ENCODE measurements at places on chromosomes 12 and 14.

DNA sequence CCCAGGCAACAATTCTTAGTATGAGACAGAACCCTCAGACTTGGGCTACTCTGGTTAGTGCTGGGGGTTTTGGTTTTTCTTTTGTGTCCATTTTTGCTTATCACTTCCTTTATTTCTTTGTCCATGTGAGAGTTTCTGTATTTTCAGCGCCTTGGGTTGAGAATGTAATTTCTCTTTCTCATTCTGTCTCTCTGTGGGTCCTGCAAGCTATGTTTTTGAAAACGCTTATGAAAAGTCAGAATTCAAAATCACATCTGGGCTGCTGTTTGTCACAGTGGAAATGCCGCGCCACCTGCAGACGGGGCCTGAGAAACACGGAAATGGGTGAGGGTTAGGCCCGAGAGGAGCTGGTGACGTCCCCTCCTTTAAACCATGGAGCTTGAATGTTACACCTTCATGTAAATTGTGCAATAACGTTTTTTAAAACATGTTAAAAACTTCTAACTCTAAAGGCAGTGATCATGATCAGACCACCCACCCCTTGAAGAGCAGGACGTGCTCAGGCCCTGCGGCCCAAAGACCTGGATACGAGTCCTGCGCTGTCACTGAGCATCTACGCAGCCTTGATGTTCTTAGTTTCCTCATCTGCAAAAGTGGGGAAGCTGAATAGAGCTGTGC is 26.1 kb downstream of the JDP2 start:
- DNase-seq = no peak

DNA sequence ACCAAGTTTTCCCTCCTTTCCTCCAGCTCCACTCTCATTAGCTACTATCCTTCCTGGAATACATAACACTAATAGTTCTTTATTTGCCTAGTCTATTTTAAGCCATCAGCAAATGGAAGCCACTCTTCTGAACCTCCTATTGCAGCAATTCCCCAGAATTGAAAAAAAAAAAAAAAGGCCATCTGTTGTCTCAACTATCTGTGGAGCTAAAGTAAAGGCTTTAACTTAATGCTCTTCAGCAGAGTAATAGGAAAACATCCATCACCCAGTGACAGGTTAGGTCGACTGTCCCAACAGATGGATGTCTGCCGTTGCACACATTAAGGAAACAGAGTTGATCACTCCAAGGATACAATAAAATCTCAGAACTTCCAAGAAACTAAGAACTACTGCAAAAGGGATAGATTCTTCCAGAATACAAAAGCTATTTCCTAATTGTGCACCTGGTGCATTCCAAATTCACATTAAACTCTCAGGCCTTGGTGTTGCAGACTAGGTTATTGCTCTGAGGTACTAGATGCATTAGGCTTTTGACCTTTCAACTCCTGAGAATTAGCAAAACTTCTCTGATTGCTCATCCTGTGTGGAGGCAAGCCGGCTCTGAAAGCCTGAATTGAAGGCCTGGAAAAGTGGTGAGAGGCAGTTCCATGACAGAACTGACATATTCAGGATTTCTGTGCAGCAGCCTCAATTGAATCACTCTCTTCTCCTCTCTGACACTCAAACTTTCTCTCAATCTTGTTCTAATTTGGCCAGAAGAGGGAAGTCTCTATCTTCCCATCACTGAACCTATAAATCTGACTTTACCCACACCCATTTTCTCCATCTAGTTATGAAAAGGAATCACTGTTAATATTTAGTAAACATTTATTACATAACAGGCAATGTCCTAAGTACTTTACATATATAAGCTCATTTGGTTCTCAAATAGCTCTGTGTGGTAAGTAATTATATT is 238.4 kb upstream of the HMGA2 start:
- no peak for DNase-seq

DNA sequence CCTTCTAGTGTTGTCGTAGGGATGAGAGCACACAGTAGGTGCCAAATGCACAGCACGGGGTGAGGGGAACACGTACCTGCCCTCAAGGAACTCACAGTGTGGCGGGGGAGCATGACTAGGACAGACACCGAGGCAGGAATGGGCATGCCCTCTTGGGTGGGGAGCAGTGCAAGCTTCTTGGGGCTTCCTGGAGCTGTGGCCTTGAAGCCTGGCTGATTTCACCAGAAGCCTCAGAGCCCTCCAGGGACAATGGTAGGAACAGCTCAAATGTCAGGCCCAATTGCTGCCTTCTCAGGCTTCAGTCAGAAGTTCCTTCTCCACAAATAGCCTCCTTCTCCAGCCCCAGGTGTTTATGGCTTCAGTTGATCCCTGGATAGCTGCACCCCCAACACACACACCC is 43.4 kb downstream of the TEAD4 start:
- DNase-seq = no peak

GRCh38 chr12:8847435-8847834 is 25.0 kb downstream of the A2ML1 start:
- no peak for DNase-seq

DNA sequence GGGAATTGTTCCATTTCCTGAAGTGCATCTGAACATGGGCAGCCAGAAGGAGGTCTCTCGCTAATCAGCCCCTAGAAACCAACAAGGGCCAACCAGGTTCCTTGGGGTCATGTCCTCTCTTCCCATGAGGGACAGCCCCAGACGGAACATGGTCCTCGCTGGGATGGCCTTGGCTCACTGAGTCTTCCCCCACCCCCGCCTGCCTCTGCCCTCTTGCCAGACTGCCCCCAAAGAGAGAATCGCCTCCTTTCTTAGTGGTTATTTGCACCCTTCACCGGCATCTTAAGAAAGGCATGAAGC is 36.4 kb downstream of the CD9 start:
- no peak for DNase-seq

GRCh38 chr12:95173392-95174251 is 43.6 kb downstream of the FGD6 start:
- DNase-seq = peak; percentile 83

All from A172 (cell line).